RPMI8226 (cell line): ENCODE measurements at places on chromosomes 3 and 15.

DNA sequence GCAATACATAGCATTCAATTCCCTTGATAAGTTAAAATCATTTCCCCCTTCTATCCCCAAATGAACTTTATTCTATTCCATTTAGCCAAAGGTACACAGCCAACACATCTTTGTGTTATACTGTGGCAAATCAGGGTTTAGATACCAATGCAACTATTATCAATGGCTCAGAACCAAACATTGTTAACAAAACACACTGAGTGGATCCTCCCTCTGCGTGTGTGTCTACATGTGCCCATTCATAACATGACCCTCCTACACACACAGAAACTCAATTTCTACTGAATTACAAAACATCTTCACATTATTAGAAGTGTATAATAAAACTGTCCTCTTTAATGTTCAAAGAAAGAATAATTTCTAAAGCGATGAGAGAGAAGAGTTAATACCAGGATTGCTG, 1.3 kb downstream of the TTBK2 start:
- no peak for DNase-seq

DNA sequence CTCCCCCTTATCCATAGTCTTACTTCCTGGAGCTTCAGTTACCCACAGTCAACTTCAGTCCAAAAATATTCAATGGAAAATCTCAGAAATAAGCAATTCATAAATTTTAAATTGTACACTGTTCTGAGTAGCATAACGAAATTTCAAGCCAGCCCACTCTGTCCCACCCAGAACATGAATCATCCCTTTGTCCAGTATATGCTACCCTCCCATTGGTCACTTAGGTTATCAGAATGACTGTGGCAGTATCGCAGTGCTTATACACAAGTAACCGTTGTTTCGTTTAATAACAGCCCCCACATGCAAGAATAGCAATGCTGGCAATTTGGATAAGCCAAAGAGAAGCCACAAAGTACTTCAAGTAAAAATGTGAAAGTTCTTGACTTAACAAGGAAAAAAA, 325.3 kb upstream of the ADAMTS9 start:
- no peak for DNase-seq

- peak; percentile 69 for DNase-seq
Measured at GRCh38 chr3:108437439-108437838, 73.0 kb downstream of the MYH15 start.

- DNase-seq: no peak
Measured at GRCh38 chr3:58005669-58006068, 2.6 kb upstream of the FLNB start.

GRCh38 chr3:64083575-64083974, 60.3 kb upstream of the PSMD6 start:
- no peak for DNase-seq

DNA sequence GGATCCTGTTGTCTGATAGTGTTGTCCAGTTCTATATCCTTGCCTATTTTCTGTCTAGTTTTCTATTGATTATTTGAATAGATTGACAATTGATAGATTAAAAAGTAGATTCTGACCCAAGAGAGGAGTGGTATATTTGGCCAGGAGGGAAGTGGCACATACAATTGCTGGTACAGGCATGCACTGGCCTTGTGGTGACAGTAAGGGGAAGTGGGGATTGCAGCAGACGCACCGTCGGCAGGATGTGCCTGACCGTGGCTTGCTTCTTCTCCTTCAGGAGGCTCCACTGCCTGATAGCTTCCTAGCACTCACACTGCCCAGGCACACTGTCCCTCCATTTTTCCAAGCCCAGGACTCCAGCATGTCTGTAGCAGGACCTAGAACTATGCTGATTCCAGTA, 10.5 kb downstream of the GABRG3 start:
- no peak for DNase-seq

GRCh38 chr3:133478624-133479023, 78.8 kb downstream of the BFSP2 start:
- DNase-seq: no peak

DNA sequence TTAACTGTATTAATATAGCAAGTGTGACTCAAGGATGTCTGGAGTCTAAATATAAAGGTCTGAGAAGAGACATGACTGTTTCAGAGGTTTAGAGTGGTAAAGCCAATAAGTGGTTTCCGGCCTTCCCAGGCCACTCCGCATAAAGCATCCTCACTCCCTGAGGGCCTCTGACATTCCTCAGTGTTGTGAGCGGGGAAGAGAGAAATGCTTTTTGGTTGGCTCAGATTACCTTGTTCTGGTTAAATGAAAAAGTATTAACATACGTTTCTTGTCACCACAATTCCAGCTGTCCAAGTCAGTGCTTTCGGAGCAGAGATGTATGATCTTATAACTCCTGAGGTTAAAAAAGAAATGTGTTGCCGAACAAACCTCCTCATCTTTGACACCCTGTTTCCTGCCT, 103.8 kb downstream of the RBMS3 start:
- no peak for DNase-seq

GRCh38 chr3:152151216-152151876, 117.4 kb upstream of the MBNL1 start:
- no peak for DNase-seq

DNA sequence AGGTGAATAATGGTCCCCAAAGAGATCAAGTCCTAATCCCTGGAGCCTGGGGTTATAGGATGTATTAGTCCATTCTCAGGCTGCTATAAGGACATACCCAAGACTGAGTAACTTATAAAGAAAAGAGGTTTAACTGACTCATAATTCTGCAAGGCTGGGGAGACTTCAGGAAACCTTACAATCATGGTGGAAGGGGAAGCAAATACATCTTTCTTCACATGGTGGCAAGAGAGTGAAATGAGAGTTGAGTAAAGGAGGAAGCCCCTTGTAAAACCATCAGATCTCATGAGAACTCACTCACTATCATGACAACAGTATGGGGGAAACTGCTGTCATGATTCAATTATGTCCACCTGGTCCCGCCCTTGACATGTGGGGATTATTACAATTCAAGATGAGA, 142.9 kb upstream of the ANKRD28 start:
- no peak for DNase-seq
